CD4-positive, alpha-beta T cell treated with Interleukin-15 for 4 hours (primary cell): ENCODE measurements at places on chromosomes 1 and 21.

- no peak for DNase-seq
Observed at GRCh38 chr1:237065903-237066302, 23.9 kb downstream of the RYR2 start.

GRCh38 chr1:56533621-56534020 lies 45.7 kb downstream of the PLPP3 start:
- DNase-seq = no peak

- no peak for DNase-seq
Observed at GRCh38 chr1:77687519-77687906, 5.1 kb upstream of the ZZZ3 start.

GRCh38 chr1:231218078-231218477 lies 22.9 kb upstream of the GNPAT start:
- DNase-seq = no peak

GRCh38 chr1:114756009-114756892 lies 1.5 kb downstream of the CSDE1 start:
- peak; percentile 13 for DNase-seq

DNA sequence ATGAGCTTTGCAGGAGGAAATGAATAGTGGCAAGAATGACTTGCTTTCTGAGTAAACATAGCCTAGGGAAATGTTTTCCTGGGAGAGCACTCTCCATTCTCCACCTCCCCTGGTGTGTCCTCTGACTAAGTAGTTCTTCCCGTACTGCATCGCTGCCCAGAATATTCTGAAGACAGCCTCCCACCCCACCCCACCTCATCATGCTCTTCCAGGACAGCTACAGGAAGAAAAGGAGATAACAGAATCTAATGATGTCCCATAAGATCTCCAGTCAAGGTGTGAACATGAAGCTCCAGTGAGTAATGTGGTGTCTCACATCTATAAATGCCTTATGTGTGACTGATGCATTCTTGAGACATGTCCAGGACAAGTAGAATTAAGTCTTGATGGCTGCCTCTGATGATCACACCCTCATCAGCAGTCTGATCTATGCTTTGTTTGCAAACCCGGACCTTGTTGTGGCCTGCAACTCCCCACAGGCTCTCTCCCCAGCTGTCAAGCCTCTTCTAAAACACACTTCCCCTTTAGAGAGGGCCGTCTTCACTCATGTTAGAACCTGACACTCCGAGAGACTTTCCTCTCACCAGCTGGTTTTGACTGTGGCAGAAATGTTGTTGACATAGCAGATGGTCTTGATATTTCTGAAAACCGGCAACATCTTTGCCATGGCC lies 183.0 kb downstream of the CYYR1 start:
- DNase-seq = no peak

GRCh38 chr1:22263359-22263758 lies 120.5 kb upstream of the WNT4 start:
- DNase-seq = no peak

DNA sequence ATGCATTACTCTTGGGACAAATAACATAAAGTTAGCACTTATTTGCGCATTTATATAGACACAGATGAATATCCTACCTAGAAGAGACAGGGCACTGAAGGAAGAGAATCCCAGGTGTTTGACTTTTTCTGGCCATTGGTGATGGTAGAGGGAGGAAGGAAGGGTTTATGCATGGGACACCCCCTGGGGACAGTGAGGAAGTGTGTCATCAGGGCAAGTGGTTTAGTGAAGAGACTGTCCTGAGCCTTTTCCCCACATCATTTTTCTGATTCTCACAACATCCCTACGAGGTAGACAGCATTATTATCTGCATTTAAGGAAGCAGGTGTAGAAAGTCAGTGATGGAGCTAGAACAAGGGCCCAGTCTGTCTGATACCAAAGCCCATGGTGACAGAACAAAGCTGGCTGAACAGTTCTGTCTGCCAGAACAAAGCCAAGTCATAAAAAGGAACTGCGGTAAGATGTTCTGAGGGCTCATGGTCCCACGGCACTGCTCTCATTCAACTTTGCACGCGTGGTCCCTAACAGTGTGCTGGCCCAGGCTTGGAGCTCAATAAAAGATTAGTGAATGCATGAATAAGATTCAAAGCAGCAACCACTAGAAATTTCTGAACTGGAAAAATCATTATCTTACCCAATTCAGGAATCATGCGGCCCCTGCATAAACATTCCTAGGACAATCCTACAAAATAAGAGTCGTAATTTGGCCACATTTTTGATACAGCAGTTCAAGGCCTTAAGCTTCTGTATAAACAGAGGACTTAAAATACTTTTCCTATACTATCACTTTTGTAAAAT lies 12.2 kb upstream of the CDC42BPA start:
- no peak for DNase-seq

- no peak for DNase-seq
Observed at GRCh38 chr1:167679714-167680113, 42.1 kb upstream of the MPZL1 start.

DNA sequence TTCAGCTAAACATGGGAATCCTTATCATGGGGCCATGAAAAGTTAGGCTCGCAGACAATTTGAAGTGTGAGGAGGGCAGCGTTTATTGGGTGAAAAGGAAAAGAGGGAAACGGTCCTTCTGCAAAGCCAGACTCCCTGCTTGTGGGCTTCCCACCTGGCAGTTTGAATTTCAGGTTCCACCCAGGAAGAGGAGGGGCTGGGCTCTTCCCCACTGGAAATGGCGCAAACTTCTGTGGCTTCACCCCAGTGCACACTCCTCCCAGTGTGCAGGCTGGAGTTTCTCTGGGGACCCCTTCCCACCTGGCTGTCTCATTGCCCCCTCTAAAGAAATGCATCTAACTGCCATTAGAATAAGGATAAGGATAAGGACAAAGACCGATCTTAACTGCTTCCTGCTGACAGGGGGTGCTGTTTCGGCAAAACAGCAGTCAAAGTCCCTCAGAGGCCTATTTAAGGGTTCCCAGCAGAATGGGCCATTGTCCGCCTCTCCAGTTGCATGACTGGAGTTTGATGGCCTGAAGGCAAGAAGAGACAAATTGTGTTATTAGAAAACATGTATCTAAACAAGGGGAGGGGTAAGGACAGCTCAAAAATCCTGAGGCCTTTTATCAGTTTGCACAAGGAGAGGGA lies 20.4 kb downstream of the AIM2 start:
- DNase-seq = no peak

GRCh38 chr1:109509176-109510134 lies at the start of gene AMIGO1:
Gene AMIGO1, minus strand, starts transcription at chr1:109509727. Its CDS starts 815 bp downstream, at chr1:109508912.
- peak; percentile 44 for DNase-seq

- no peak for DNase-seq
Observed at GRCh38 chr1:21643624-21644023, 25.5 kb downstream of the RAP1GAP start.

DNA sequence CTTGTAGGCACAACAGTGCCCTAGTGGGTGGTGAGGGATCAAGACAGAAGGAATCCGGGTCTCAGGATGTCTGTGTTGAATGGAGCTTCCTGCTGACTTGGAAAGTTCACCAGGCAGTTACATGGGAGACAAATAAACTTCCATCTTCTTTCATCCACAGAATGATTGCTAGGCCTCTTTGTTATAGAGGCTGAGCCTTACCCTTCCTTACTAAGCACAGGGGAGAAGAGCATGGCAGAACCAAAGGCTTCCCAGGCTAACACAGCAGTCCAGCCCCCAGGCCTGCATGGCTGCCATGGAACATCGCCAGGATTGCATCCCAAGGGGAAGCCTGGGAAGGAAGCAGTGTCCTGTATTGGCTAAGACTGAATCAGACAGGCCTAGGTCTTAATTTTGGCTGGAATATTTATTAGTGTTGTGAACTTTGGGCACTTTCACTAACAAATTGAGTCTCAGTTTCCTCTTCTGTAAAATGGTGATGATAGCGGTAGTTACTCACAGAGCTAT lies 18.7 kb downstream of the HEYL start:
- no peak for DNase-seq

- no peak for DNase-seq
Observed at GRCh38 chr1:3636531-3636930, 11.7 kb downstream of the TPRG1L start.

DNA sequence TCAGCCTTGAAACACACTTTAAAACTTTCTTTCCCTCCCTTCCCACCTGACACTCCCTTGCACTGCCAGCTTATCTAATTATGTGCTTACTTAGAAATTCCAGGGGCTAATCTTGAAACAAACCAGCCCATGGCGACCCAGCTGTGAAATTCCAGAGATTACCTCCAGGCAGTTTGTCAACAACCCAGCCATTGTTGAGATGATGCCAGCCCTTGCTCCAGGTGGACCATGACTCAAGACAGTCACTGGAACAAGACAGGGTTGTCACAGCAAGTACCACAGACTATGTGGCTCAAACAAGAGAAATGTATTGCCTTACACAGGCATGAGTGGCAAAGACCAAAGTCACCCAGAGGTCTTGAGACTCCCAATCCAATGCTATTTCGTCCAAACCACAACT lies 7.9 kb downstream of the FYB2 start:
- no peak for DNase-seq

DNA sequence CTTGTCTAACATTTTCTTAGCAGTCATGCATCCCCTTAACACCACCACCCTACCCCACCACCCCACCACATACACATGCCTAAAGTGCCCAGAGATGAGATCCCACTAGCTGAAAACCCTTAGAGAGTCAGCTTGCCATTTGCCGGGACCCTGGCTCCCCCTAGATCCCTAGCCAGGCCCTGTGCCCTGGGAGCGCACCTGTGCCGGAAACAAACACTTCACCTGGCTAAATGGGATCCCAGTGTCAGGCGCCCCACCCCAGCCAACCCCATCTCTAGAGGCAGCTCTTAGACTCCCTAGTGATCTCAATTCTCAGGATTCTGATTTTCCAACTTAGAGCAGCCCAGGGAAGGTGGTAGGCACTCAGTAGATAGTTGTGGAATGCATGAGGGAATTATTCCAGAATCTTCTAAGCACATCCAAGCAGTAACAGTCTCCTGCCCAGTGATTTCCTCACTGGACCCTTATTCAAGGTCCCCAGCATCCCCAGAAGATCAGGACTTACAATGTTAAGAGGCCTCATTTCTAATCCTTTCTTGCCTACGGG lies 105.2 kb downstream of the LAMC2 start:
- DNase-seq = no peak

- peak; percentile 27 for DNase-seq
Observed at GRCh38 chr1:168466092-168466713, 77.6 kb downstream of the XCL2 start.

DNA sequence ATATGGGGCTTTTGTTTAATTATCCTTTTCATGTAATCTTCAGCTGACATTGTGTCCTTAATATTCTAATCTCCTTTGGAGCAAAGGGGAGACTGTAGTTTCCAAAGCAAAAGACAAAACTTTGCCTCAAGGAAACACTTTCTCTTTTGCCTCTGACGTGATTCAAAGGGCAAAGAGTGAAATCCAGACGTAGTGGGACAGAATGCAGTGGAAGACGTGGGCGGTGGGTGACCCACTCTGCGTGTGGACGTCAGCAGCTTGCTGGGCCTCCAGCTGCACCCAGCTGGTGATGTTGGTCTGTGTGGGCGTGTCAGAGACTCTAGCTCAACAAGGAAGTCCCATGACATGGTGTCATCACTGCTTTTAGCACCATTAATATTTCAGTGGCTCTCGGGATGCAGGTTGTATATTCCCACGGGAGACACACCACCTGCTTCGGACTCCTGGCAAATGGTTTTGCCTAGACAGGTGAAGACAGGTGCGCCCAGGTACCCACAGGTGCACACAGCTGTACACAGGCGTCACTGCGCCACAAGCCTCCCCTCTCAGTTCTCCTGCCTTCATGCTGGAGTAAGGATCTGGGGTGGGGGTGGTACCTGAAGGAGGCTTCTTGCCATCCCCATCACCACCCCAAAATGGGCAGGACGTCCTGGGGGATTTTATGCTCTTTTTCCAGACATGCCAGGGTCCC lies 292.1 kb upstream of the VAMP3 start:
- DNase-seq = no peak

GRCh38 chr21:27408826-27409225 lies 441.9 kb upstream of the ADAMTS5 start:
- no peak for DNase-seq

GRCh38 chr1:81799939-81800694 lies 617 bp upstream of the ADGRL2 start:
- DNase-seq = no peak

DNA sequence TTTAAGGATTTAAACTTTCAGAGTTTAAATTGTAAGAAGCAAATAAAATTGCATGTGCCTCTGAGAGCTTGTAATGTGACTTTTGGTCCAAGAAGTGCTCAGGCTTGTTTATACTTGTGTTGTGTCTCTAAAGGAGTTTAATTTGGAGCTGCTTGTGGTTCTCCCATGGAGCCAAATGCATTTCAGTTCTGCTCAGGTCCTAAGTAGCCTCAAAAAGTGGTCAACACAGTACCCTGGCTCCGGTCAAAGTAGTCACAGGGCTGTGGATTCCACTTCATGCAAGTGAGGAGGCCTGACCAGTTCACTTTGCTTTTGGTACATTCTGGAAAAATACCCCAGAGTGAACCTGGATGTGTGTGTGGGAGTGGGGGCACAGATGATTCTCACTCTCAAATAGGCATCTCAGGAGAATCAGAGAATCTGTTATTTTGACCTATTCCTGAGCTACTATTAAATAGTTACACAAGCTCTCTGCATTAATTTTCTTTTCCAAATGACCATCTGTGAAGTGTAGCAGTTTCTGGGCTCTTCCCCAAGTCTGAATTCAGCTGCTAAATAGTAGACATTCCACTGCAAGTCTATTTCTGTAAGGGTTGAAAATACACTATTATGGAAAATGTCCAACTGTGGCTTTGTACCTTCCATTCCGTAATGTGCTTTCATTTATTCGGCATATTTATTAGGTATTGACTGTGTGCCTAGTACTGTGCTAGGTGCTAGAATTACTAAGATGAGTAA lies 31.7 kb upstream of the AGO1 start:
- DNase-seq = no peak

DNA sequence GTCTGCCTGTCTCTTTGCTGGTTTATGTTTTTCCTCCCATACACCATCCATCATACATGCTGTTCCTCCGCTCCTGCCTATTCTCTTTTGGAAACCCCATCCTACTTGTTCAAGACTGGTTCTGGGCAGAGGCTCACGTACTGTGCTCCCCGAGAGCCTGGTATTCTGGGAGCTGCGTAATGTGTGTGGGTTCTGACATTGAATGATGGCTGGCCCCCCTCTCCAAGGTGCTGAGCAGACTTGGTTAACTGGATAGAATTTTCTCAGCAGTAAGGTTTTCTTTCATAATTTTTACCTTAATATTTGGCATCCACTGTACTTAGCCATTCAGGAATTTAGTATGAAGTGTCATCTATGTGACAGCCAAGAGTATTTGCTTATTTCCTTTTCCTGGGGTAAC lies 26.6 kb downstream of the COQ8A start:
- no peak for DNase-seq

GRCh38 chr1:38586993-38587646 lies 272.5 kb downstream of the RRAGC start:
- DNase-seq = peak; percentile 40

DNA sequence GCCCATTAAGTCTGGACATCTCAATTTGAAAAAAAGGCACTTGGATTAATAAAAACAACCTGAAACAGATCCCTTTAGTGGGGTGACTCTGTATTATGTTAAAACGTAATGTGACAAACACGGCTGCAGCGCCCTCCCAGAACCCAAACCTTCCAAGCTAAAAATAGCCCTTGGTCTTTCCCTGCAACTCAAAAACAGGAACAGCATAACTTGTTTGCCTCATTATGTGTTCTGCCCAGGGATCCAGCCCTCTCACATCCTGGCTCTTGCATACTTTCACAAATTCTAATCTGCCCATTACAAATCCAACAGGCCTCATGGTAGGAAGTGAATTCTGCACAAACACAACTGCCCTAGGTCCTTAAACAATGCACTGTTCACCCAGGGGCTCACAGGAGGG lies 94.7 kb upstream of the GADD45A start:
- DNase-seq = no peak
